ENCODE measurements at places on chromosomes 6 and 20.

GRCh38 chr20:47682916-47683315, 102.4 kb downstream of the SULF2 start:
- no peak for DNase-seq

GRCh38 chr20:46408281-46408731, 1.9 kb upstream of the ELMO2 start:
- no peak for DNase-seq

DNA sequence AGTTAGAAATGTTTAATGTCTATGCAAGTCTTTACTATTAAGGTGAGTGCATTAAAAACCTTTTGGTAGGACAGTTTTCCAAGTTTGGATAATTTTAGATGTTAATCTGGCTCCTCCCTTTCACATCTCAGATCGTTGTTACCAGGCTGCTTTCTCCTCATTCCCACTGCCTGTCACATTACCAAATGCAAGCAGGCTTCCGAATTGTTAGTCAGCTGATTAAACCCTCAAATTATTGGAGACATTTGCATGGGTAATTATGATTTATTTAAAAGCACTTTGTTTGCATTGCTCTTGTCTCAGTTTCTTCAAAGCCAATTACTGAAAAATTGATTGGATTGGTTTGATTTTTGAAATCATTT, 816.5 kb downstream of the KIF16B start:
- no peak for DNase-seq

DNA sequence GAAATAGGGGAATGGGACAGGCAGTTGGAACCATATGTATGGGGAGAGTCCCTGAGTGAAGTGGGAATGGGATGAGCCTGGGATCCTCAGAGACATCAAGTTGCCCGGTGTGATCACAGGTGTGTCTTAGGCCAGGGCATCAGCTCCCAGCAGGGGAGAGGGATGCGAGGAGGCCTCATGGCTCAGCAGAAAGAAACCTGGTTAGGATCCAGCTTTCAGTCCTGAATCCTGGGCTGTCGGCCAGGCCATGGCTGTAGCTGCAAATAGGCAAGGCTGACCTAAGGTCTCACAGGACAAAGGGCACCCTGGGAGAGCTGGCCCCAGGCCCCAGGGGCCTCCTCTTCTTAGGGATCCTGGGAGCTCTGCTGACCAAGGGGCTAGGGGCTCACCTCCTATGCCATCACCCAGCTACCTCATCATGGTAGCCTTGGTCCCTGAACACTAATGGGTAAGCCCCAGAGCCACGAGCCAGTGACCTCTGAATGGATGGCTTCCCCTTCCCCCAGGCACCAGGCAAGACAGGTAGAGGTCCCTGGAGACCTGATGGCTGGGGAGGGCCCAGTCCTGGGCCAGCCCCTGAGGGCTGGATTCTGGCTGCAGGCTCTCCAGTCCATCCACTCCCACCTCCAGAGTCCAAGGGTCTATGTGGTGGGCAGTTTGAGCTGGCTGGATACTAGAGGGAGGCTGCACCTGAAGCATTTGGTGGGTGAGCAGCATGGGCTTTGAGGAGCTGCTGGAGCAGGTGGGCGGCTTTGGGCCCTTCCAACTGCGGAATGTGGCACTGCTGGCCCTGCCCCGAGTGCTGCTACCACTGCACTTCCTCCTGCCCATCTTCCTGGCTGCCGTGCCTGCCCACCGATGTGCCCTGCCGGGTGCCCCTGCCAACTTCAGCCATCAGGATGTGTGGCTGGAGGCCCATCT, at the start of gene SLC22A7:
Gene SLC22A7, plus strand, starts transcription at position 617 of the 921 bp plus-strand sequence. Its CDS starts 99 bp downstream, at position 716.
- DNase-seq, result no peak

- no peak for DNase-seq
Observed at GRCh38 chr6:12961761-12962160, 245.2 kb downstream of the PHACTR1 start.

- DNase-seq, result peak; percentile 13
Observed at GRCh38 chr20:43925801-43926200, 11.1 kb downstream of the TOX2 start.

GRCh38 chr20:7505835-7506221, 434.4 kb downstream of the HAO1 start:
- no peak for DNase-seq

DNA sequence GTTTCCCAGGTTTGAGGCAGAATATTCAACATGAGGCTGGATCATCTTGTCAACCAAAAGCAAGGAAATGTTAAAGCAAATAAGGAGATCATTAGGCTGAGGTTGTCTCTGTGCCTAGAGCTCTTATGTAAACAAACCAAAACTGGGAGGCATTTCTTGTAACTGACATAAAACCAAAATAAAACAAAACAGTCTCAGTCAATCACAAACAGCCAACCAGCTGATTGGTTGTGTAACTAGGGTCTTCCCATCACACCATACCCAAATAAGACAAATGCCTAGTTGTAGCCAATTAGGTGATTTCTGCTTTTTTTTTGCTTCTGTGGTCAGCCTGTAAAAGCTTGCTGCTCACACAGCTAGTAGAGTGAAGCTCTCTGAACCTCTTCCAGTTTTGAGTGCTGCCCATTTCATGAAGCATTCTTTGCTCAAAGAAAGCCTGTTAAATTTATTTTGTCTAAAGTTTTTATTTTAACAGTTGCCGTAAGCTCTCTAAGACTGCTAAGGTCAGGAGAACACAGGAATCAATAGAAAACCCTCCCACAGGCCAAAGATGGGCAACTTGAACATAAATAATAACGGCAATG, 8.9 kb upstream of the FITM2 start:
- DNase-seq, result no peak

DNA sequence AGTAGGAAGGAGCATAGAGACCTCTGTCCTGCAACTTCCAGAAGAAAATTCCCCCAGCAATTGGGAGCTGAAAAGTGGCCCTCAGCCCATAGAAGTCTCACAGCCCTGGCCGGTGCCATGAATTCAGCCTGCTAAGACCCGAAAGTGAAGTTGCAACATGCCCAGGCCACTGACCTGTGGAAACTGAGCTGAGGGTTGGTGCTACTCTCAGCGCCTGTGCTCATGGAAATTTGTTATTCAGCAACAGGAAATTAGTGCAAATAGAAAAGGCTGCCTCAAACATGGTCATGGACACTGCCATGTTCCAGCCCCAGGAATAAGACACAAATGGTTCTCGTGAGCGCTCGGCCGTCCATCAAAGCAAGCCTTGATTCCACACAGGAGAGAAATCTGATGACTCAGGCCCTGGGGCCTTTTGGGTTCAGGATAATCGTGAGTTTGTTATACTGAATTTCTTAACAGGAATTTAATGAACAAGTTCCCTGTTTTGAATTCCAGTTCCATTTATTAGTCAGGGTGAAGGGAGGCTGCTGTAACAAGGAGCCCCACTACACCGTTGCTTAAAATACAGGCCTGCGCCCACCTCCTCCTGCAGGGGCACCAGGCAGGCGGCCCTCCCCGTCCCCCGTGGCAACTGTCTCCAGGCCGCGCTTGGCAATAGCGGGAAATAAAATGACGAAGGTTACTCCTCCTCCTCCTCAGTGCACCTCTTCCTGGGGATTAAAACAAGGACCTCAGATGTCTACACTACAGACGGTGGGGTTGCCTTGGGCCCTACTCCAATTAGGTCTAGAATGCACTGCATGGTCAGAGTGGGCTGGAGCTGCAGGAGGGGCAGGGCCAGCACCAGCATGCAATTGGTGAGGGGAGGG, 152.9 kb downstream of the ERMARD start:
- DNase-seq, result no peak

DNA sequence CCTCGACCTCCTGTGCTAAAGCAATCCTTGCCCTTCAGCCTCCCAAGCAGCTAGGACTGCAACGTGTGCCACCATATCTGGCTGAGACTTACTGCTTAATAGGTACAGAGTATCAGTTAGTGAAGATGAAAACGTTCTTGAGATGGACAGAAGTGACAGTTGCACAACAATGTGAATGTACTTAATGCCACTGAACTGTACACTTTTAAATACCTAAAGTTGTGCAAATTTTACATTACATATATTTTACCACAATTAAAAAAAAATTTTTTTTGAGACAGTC, 25.9 kb downstream of the NUDT3 start:
- DNase-seq, result no peak

GRCh38 chr6:15862810-15863209, 200.0 kb upstream of the DTNBP1 start:
- no peak for DNase-seq

DNA sequence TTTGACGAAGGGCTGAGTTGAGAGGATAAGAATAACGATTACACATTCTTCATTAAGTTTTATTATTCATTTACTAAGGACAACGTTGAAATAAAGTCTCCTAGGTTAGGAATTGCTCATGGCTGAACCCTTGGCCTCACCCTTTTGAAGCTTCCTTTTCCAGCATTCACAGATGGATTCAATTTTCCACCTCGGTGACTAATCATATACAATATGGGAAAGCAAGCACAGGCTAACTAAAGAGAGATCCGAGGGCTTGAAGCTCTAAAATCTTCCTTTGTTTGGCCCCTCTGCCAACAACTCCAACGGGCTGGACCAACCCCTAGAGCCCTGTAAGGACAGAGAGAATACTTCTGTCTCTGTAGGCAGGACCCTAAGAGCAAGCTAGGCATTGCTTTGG, 159.5 kb downstream of the SOD2 start:
- DNase-seq, result no peak

GRCh38 chr6:1658212-1659005, 48.7 kb downstream of the FOXC1 start:
- no peak for DNase-seq

- DNase-seq, result no peak
Observed at GRCh38 chr6:167152862-167153261, 4.9 kb downstream of the GPR31 start.

DNA sequence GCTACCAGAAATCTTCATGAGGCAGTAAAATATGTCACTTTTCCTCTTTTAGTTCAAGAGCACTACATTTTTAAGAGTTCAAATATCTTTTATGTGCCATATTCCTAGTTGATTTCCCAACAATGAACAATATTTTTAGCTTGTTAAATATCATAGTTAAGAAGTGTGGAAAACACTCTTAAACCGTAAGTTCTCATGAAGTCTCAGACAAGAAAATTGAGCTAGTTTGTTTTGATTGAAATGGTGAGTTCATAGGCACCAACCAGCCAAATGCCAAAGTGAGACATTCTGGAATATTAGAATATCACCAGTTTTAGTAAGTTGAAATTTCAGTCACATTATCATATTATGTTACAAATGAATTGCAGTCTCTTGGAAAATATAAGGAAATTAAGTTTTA, 277.2 kb upstream of the HSF2 start:
- DNase-seq, result no peak

DNA sequence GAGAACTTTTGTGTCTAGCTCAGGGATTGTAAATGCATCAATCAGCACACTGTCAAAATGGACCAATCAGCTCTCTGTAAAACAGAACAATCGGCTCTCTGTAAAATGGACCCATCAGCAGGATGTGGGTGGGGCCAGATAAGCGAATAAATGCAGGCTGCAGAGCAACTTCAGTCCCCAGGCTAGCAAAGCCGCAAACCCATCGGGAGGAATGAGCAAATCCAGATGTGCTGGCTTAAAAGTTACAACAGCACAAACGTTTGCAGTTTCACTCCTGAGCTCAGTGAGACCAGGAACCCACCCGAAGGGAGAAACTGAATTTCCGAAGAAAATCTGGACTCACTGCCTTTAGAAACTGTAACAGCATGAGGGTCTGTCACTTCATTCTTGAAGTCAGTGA, 21.9 kb upstream of the MBOAT1 start:
- DNase-seq, result no peak

GRCh38 chr6:108920751-108921150, 72.5 kb downstream of the ARMC2 start:
- no peak for DNase-seq

- DNase-seq, result no peak
Observed at GRCh38 chr6:148274809-148275208, 67.8 kb upstream of the SASH1 start.

DNA sequence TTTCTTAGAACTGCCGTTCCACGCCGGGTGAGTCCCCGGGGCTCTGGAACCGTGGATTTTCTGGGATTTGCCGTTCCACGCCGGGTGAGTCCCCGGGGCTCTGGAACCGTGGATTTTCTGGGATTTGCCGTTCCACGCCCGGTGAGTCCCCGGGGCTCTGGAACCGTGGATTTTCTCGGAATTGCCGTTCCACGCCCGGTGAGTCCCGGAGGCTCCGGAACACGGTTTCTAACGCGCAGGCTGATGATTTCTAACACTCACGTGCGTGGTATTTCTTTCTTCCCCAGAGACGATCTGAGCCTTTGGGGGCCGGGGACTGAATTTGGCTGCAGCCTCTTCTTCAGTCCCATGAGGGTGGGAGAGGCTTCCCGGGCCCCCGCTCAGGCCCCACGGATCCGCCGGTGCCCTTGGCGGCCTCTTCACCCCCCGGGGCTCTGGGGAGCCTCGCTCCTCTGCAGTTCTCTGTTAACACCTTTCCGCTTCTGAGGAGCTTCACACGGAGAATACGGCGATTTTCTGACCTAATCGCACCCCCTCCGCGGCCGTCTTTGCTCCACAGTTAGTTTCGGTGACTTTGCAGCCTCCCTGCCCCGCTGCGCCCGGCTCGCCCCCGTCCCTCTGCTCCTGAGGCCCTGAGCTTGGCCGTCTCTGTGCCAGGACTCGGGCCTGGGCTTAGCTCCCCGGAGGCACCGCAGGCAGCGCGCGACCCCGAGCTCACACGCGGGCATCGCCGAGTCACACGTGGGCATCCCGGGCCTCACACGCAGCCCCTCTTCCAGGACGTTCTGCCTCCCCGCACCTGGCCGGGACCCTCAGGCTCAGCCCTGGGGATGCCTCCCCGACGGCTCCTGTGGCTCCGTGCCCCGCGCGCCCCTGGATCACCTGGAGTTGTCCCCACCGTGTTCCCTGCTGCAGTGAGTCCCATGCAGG, 7.2 kb upstream of the KIF25 start:
- DNase-seq, result no peak

DNA sequence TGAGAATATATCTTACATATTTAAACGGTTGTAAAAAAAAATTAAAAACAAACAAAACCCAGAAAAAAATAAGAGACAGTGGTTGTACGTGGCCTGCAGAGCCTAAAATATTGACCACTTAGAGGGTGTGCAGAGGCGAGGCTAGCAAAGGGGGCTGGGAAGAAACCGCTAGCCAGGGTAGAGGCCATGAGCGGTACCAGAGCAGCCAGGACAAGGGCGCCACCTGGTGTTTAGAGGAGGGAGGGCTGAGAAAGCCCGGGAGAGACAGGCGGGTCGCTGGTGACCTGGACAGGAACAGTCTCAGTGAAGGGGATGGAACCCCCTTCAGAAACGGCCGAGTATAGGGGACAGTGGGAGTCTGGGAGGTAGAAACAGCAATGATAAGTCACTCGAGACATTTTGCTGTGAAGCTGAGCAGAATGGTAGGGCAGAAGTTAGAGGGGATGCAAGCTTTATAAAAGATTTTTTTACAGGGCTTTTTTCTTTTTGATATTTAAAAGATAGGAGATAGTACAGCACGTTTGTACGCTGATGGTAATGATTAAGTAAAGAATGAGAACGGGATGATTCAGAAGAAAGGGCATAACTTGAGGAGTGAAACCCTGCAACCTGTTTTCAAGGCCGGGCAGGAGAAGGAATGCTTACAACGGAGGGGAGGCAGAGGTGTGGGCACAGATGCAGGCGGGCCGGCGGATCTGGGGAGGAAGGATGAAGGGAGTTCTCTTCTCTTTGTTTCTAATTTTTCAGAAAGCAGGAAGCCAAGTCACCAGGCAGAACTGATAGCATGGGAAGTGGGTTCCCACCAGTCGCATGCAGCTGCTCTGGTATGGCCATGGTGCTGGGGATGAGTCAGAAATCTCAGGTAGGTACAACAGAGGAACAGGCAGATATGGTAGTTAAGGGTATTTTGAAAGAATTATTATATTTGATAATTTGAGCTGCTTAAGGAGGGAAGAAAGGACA, 76.2 kb downstream of the FAM229B start:
- DNase-seq, result peak; percentile 81

GRCh38 chr20:19492687-19493336, 265.2 kb upstream of the RIN2 start:
- DNase-seq, result no peak
